ENCODE measurements at places on chromosomes 1 and 21. TPM values are rescaled to one million over a fixed set of nuclear protein-coding genes. Genes with fewer than 3 reads are reported as not detected.

LCA5L gene
- total RNA-seq, result 1.7 TPM

- no peak overlapping the region for H3K4me3 ChIP-seq
- H3K4me1 ChIP-seq, result no peaks in the 10 kb centered on the region
- no peak overlapping the region for H3K27ac ChIP-seq
- peaks cover 11% of the 10 kb centered on the region for H3K27me3 ChIP-seq
- DNase-seq, result no peak
- no peaks in the 10 kb centered on the region for H3K36me3 ChIP-seq
These were observed 162.4 kb downstream of the KIF26B start for GRCh38 chr1:245317217-245317616.

- H3K4me1 ChIP-seq, result no peaks in the 10 kb centered on the region
- no peak overlapping the region for H3K4me3 ChIP-seq
- no peaks in the 10 kb centered on the region for H3K27me3 ChIP-seq
- no peaks in the 10 kb centered on the region for H3K36me3 ChIP-seq
- DNase-seq, result no peak
- H3K27ac ChIP-seq, result no peak overlapping the region
These were observed 99.0 kb downstream of the PLXNA2 start for GRCh38 chr1:208145167-208145566.

CYP4Z1 gene
- not detected for total RNA-seq

GRCh38 chr1:93323185-93323820 lies 22.4 kb upstream of the DR1 start:
- no peaks in the 10 kb centered on the region for H3K27me3 ChIP-seq
- peaks cover 39% of the 10 kb centered on the region for H3K4me1 ChIP-seq

DNA sequence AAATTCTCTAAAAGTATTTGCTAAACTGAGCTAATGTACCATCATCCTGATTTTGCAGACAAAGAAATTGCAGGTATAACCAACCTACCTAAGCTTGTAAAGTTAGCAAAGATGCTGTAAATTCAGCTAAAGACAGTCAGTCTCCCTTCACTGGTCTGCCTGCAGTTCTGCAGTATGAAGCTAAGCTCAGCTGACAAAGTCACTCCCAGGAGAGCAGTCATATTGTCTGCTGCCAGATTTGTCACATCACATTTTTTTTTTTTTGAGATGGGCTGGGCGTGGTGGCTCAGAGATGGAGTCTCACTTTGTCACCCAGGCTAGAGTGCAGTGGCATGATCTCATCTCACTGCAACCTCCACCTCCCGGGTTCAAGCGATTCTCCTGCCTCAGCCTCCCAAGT lies 8.9 kb upstream of the CMPK1 start:
- H3K36me3 ChIP-seq, result peaks cover 22% of the 10 kb centered on the region
- DNase-seq, result no peak
- no peak overlapping the region for H3K4me3 ChIP-seq
- H3K27me3 ChIP-seq, result no peaks in the 10 kb centered on the region

DNA sequence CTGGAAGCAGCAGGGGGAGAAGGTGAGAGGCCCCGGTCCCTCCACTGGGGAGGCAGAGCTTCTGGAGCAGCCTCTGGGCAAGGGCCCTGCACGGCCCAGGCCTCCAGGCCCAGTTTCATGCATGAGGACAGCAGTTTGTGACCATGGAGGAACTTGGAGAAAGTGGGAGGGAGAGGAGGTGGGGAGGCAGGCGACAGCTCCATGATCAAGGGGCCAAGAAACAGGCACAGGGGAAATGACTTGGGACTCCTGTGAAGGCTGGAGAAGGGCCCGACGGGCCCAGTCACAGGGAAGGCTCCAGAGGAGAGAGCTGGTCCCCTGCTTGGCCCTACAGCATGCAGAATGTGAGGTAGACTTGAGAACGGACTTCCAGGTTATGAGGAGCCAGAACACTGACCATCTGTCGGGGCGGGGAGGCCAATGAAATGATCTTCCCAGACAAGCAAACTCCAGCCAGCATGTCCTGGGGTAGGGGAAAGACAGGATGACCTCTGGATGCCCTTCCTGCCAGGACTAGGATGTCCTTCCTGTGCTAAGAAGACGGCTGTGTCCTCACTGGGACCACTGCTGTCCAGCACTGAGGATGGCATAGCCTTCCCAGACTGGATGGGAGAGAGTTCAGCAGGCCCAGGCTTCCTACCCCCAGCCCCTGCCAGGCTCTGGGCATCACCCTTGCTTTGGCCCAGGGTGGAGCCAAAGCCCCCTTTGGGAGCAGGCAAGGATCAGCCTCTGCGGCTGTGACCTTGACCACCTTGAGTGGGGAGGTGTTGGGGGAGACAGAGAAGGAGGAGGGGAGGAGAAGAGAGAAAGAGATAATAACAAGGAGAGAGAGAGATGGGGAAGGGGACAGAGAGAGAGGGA lies 548.2 kb downstream of the PTPRU start:
- H3K4me3 ChIP-seq, result no peak overlapping the region
- no peak for DNase-seq

- H3K27me3 ChIP-seq, result no peaks in the 10 kb centered on the region
- DNase-seq, result no peak
- no peak overlapping the region for H3K4me3 ChIP-seq
- no peaks in the 10 kb centered on the region for H3K36me3 ChIP-seq
These were observed 150.9 kb downstream of the HLX start for GRCh38 chr1:221029981-221030649.

RXFP4 gene
- total RNA-seq, result not detected
